ENCODE measurements at places on chromosomes 4 and X.

DNA sequence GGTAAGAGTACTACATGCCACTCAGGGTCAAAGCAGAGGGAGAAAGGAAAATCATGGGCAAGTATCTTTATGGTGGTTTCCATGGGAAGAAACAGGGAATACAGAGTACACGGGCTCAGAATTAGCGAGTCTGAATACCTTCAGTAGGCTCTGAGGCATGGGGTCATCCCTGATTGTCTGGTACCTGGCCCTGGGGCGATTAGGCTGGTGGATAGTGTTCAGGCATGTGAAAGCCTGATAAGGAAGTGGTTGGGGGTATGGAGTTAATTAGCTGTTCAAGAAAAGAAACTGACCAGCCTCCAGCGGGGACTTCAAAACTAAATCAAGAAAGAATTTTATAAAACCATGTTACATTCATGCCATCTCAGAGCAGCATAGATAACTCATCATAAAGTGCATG, 518.8 kb downstream of the RAB28 start:
- DNase-seq: no peak

DNA sequence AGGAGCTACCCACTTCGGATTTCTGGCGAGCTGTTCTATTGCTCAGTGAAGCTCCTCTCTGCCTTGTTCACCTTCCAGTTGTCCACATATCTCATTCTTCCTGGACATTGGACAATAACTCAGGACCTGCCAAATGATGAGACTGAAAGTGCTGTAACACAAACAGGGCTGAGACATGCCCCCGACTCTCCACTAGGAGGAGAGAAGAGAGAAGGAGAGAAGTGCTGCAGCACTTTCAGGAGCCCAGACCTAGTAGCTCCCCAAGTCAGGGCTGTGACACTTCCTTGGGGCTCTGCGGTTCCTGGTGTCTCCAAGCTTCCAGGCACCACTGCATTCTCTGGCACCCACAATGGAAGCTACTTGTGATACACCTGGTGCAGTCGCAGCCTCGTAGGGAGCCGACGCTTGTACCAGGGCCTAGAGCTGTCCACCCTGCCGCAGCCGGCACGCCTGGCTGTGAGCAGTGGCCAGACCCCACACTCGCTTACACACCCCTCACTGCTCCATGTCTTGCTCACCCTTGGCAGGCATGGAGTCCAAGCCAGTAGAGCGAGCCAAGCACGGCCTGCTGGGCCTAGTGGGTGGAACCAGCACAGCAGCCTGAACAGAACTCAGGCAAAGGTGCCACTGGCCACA, 234.9 kb downstream of the TECRL start:
- DNase-seq: no peak

DNA sequence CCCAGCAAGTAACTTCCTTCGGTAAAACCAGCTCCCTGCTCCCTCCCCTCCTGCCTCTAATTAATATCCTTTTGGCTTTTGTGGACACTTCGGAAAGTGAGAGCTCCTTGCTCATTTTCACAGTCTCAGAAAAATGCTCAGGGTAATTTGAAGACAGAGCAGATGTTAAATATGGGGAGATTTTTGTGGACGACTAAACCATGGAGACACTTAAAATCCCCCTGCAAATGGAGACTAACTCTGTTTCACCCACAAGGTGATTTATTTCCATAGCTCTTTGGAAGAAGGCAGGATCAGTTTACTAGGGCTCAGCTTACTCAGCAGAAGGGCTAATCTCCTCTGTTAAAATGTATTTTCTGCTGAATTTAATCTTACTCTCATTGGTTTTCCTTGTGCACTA, 12.2 kb upstream of the AMOT start:
- no peak for DNase-seq

DNA sequence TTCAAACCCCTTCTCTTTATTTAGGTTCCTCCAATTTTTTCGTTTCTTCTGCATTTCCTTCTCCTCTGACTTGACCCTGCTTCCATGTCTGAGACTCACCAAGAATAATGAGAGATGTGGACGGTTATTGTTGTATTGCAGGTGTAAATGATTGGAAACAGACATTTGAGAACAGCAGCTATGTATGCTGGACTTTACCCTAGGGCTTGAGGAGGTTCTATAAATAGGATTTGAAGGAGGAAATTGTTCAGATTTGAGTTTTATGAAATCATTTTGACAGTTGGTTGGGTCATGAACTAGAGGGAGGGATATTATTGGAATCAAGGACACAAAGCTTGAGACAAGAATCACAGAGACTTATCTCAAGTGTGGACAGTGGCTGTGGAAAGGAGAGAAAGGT, 614.6 kb upstream of the CPEB2 start:
- DNase-seq: no peak

DNA sequence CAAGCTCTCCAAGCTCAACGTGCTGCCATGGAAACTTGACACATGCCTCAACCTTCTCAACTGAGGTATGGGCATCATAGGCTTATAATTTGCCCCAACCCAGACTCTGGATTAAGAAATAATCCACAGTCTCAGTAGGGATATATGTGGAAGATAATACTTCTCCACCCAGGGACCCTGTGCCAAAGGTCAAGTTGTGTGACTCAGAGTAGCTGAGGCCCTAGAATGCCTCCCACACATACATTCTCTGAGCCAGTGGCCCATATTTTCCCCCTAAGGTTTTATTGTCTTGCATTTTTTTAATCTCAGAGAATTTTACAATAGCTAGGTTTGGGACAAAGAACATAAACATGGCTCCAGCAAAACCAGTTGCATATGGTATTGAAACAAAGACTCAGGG, 283.1 kb downstream of the IDS start:
- no peak for DNase-seq

DNA sequence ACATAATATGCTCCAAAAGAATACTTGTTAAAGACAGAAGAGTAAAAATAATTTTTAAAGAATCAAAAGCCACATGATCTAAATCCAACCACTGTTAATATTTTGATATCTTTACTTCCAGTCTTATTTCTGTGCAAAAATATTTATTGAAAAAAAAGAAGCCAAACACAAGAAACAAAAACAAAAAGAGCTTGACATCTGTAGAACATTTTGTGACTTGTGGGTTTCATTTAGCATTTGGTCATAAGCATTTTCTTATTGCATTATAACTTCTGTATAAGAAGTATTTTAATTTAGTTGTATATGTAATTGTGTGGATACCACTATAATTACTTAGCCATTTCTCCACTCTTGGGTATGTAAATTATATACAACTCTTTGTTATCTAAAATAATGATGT, 63.1 kb downstream of the DIPK2B start:
- DNase-seq: no peak

DNA sequence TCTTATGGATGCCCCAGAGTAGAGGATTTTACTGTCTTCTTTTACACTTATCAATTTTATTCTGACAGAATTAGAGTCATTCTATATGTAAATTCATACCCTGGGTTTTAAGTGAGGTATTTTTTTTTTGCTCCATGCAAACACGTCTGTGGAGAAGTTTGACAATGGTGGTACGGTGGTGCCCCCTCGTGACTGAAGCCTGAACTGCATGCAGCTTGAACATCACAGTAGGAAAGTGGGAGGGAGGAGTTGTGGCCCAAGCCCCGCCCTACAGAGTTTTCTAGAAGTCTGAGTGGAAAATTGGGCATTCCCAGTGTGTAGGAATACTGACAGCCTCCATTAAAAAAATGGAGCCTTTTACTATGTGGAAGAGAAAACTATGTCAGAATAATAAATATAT, 73.3 kb upstream of the RAB40AL start:
- peak; percentile 47 for DNase-seq

- DNase-seq: peak; percentile 31
Observed at GRCh38 chr4:33160126-33160525, 2440.0 kb downstream of the PCDH7 start.

- peak; percentile 30 for DNase-seq
Observed at GRCh38 chrX:105462186-105462585, 241.7 kb upstream of the TEX13A start.

DNA sequence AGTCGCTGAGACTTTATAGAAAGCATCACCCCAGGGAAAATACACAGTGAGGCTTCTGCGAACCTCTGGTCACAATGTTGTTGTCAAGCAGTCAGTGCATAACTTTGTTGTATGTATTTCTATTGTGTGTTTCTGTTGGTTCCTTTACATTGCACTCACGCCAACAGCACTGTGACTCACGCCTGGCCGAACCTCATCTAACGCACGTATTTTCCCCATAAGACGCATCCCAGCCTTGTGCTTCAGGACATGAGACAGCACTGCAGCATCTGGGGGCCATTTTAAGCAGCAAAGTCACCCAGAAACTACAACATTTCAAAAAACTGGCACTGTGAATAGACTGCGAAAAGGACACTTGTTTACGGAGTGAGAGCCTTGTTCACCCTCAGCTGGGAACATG, 30.6 kb downstream of the TBL1X start:
- no peak for DNase-seq

- no peak for DNase-seq
Observed at GRCh38 chr4:79235095-79235494, 90.8 kb downstream of the NAA11 start.

DNA sequence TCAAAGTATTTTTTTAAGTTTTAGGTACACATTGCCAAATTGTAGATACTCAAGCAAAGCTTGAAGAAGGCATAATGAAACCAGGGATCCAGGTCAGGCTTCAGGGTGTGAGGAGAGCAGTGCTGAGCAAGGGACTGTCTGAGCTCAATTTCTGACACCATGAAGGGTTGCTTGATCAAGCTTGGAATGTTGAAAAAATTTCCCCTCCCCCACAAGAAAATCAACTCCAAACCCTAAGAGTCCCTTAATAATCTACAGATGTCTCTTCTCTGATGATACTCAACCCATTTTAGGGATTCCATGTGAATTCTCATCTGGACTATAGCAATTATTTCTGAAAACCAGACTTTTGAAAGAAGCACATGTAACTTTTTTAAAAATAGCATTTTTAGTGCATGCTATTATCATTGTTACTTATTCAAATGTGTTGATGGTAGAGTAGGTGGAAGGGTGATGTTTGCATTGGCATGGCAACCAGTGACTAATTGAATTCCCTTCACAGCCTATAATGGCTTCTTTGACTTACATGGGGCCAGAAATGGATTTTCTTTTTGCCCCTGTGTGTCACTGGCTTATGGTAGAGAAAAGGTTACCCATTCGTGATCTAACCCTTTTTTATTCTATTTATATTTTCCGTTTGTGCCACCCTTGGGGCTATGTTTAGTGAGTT, 252.0 kb downstream of the FBXW7 start:
- DNase-seq: no peak

DNA sequence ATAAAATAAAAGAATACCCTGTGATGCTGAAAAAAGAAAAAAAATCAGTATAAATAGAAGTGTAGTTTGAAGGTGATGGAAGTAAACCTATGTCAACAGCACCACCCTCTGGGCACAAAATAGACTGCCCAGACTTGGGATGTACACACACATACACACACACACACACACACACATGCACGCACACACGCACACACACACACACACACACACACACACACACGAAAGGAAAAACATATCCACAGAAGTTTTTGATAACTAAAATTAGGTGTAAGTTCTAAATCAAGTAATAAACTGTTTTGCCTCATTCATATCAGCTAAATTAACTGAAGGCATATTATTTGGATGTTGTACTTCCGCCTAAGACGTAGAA, 40.5 kb downstream of the ANXA5 start:
- DNase-seq: peak; percentile 49

DNA sequence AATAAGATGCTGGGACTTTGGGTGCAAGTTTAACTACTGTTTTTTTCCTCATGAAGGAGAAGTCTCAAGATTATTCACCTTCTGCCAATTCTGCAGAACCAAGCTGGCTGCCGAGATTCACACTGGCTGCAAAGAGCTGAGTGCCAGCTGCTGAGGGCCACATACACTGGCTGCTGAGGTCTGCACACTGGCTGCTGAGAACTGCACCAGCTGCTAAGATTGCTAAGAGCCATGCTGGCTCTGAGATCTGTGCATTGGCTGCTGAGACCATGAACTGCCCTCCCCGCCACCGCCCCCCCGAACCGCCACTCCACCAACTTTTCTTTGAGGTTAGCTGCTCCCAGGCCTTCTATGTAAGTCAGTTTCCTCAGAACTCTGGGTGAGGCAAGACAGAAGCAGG, 330.3 kb downstream of the CBLL2 start:
- no peak for DNase-seq

GRCh38 chrX:68842781-68843581, 14.2 kb downstream of the EFNB1 start:
- DNase-seq: no peak

- DNase-seq: peak; percentile 99
Observed at GRCh38 chr4:54228961-54229501, at the start of gene PDGFRA. TSS of gene PDGFRA (plus strand) at chr4:54229293. CDS start at chr4:54258769, 29,476 bp downstream.

DNA sequence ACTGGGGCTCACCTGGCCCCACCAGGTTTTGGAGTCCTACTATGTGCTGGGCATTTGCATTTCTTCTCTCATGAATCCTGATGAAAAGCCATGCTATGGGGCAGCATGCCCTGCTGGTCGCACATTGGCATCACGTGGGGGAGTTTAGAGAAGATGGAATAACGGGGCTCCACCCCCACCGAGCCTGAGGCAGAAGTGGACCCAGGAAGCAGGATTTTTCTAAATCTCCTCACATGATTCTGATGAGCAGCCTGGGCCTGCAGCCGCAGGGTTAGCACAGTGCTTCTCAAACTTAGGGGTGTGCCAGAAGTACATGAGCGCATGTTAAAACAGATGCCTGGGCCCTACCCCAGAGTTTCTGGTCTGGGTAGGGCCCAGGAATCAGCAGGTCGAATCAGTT, 4.6 kb upstream of the SORCS2 start:
- DNase-seq: no peak

- peak; percentile 72 for DNase-seq
Observed at GRCh38 chrX:119189595-119189994, 46.5 kb upstream of the PGRMC1 start.

GRCh38 chr4:123450393-123450792, 53.8 kb downstream of the SPRY1 start:
- no peak for DNase-seq

GRCh38 chr4:149077181-149077580, 635.0 kb upstream of the NR3C2 start:
- no peak for DNase-seq

DNA sequence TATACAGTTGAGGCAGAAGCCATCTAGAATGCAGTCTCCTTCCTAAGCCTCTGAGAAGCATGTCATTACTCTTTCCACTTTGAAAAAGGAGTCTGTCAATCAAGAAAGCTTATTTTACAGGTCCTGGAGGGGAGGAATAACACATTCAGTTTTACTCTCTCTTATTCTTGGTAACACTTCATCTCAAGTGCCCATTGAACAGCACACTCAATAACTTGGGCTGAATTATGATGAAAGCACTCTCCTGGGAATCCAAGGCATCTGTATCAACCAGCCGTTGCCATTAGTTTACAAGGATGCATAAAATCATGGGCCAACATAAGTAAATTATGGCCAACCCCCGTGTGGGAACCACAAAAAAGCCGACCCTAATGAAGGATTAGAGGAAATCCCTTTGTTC, 282.4 kb downstream of the C4orf33 start:
- no peak for DNase-seq

DNA sequence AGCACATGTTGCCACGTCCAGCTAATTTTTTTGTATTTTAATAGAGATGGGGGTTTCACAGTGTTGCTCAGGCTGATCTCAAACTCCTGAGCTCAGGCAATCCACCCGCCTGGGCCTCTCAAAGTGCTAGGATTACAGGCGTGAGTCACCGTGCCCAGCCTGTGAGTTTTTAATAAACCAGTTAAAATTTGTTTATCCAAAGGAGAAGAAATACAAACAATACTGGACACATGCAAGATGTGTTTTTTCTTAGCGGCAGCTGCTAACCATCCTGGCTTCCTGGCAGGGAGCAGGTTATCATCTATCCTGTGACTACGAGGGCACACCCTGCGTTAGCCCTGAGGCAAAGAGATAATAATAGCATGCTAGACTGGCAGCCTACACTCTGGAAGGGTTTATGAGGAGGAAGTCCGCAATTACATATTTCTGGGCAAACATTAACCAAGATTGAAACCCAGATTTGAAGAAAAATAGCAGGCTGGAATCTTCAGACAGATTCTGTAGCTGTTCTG, 191.4 kb downstream of the SPRY1 start:
- no peak for DNase-seq

Measured in fibroblast of skin of left quadriceps (primary cell).